ENCODE measurements at places on chromosomes 6 and 20.
A peak's percentile ranks its signal among the peaks of the same experiment; 100 is the strongest.

- no peak for DNase-seq
Measured at GRCh38 chr20:19826179-19826914, 68.3 kb downstream of the RIN2 start.

DNA sequence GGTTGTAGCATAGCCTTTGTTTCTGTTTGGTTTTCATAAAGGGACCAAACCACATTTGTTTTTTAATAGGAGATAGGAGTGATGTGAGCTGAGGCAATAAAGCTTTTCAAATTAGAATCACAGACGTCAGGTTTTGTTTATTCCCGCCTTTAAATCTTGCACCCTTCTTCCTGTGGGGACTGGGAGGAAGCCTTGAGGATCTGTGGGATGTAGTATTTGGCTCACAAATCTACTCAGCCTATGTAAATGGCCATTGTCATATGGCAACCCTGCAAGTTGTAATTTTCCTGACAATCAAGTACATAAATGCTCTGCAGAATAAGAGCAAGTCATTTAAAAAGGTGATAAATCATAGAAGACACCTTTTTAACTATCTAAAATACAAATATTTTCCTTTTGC lies 110.4 kb downstream of the ADGRG6 start:
- no peak for DNase-seq

GRCh38 chr20:37259865-37260264 lies 1.7 kb downstream of the GHRH start:
- no peak for DNase-seq

- no peak for DNase-seq
Measured at GRCh38 chr6:44074813-44075646, 52.2 kb downstream of the MRPL14 start.

DNA sequence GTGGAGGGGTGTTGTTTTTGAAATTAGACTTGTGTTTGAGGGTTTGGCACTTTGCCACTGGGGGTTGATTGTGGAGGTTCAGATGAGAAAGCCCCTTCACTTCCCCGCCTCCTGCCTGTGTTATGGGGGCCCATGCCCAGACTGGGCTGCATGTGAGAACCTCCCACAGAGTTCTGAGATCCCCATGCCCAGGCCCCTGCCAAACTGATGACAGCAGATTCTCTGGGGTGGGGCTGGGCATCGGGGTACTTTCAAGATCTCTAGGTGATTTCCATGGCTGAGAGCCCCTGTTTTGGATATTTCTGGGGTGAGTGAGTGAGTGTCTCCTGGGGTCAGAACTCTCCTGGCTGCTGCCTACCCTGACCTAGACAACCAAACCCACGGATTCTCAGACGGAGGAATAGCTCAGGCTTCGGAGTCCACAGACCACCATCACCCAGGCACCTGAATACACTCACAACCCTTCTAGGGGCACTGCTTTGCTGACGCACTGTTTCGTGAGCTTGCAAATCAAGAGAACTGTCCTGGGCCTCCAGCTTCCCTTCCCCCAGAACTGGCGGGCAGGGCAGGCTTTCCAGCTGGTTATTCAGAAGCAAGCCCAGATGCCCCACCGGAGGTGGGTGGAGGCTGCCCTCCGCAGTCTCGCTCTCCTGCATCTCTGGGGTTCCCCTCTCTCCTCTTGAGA lies 6.3 kb downstream of the BCAS1 start:
- peak; percentile 7 for DNase-seq

- no peak for DNase-seq
Measured at GRCh38 chr6:52074716-52075115, 12.7 kb downstream of the PKHD1 start.

- no peak for DNase-seq
Measured at GRCh38 chr6:23272536-23272935, 703.2 kb downstream of the HDGFL1 start.

DNA sequence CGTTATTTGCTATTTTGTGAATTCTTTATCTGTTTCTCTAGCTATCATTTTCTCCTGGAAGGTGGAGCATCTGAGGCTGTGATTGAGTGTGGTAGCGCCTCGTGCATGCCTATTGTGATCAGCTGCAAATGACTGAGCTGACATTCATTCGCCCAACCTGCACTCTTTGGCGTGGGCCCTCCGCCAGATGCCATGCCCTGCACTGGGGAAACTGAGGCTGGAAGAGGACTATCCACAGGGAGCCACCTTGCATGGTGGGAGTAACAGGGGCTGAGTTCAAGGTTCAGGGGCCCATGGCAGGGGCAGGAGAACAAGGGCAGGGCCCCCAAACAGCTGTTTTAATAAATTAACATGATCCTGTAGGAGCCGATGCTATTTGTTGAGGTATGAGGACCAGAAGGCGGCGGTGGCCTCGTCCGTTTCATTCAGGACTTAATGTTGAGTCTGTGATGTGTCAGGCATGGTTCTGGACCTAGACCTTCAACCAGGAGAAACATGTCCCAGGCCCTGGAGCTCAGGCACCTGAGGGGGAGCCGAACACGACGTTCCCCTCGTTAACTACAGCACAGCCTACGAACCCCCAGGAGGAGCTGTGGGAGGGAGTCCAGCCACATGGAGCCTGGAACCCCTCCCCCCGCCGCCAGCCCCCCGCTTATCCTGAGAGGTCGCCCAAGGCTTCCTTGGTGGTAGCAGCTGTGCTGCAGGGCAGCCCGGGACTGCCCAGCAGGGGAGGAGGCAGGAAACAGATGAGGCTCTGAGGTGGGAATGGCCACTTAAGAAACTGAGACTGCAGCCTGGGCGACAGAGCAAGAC lies 242.9 kb downstream of the CDH4 start:
- DNase-seq: no peak

- no peak for DNase-seq
Measured at GRCh38 chr20:2430538-2430937, 40.1 kb downstream of the SNRPB start.
